Stimulated activated CD4-positive, alpha-beta T cell treated with anti-CD3 and anti-CD28 coated beads, Interleukin-1b, Interleukin-23, amount 100 ng/mL, for 48 hours (primary cell): ENCODE measurements at places on chromosomes 13 and 19.

DNA sequence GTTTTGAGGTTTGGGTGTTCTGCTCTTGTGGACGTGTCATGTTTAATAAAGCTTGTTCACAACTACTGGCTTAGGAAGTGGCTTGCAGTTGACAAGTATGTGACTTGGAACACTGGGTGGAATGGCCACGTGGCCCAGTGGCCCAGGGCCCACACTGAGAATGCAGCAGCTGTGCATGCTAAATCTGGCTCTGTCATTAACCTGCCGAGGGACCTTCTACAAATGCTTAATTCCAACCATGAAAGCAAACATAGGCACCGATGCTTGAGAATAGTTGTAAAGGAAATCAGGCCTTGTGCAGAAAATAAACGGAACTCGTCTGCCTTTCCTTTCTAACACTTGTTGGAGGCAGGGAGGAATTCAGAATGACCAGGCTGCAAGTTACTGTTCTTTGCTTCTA, 11.6 kb upstream of the CLDN10 start:
- no peak for DNase-seq

GRCh38 chr19:29320086-29320485, 107.1 kb upstream of the UQCRFS1 start:
- DNase-seq, result no peak

- no peak for DNase-seq
Measured at GRCh38 chr19:19606021-19606420, 12.5 kb downstream of the PBX4 start.

GRCh38 chr13:86282442-86282841, 483.2 kb upstream of the SLITRK6 start:
- no peak for DNase-seq

DNA sequence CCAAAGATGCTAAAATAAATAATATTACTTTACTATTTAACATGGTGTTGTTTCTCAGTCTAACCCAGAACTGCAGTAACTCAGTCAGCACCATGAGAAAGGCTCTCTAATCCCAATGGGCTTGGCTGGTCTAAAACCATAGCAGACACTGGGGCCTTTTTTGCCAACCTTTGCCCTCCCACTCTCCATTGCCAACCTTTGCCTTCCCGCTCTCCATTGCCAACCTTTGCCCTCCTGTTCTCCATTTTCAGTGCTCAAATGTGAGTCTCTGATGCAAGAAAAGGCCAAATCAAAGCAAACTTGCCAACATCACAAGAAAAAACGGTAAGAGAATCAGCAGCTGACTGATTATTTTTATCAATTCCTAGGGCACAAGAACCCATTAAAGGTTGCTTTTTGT, 1681.2 kb downstream of the SLITRK5 start:
- DNase-seq, result no peak

DNA sequence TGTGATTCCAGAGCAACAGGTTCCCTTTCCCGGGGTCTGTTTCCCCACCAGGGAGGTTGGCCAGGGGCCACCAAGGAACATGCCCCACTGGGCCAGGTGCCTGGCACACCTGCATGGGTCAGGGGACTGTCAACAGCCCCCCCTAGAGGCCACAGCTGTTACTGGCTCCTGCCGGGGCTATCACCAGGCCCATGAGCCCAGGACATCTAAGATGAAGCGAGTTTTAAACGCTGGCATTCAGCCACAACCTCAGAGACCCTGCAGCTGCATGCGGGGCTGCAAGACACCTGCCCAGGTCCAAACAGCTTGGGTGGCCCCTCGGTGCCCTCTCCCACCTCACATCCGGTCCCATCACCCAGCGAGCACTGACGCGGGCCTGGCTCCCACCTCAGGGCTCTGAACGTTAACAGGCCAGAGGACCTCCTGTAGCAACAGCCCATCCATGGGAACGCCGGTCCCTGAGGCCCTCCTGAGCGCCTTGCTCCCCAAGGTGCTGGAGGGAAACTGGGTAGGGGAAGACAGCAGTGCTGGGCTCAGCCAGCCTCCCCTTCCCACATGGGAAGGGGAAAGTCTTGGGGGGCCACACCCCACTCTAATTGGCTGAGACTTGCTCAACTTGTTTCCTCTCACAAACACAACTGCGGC, 12.0 kb downstream of the KHSRP start:
- DNase-seq, result peak; percentile 51

DNA sequence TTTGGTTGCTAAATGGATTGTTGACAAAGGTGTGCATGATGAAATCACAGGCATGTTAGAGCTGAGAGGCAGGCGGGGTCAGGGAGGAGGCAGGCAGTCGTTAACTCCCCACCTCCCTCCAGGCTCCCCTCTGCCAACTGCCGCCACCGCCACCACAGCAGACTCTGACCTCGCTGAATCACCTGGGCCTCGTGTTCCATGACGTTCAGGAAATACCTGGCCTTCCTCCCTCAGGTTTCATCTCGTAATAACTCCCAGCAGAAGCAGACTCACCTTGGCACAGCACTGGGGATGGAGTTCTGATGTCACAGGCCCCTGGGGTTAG, 198.5 kb downstream of the KATNAL1 start:
- DNase-seq, result no peak

DNA sequence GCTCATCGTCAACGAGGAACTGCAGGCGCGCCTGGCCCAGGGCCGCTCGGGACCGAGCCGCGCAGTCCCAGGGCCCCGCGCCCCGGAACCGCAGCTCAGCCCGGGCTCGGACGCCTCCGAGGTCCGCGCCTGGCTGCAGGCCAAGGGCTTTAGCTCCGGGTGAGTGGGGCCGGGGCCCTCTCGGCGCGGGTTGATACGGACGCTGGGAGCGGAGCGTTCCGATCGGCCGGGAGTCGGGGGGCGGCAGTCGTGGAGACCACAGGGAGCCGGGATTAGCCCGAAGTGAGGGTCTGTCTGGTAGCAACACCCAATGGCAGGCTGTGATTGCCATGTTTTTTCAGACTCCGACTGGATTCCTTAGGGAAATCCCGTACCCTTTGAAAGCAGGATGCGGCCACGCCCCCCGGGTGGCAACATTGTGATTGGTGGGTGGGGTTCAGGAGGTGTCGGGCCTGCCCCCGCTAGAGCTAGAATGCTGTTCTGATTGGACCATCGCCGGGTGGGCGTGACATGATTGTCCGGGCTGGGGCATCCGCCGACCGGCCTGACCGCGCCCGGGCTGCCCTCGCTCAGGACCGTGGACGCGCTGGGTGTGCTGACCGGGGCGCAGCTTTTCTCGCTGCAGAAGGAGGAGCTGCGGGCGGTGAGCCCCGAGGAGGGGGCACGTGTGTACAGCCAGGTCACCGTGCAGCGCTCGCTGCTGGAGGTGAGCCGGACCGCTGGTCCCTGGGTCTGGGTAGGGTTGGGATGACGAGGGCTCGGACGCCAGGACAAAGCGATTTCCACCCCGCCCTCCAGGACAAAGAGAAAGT, 11.3 kb downstream of the EPS8L1 start:
- DNase-seq, result peak; percentile 53

DNA sequence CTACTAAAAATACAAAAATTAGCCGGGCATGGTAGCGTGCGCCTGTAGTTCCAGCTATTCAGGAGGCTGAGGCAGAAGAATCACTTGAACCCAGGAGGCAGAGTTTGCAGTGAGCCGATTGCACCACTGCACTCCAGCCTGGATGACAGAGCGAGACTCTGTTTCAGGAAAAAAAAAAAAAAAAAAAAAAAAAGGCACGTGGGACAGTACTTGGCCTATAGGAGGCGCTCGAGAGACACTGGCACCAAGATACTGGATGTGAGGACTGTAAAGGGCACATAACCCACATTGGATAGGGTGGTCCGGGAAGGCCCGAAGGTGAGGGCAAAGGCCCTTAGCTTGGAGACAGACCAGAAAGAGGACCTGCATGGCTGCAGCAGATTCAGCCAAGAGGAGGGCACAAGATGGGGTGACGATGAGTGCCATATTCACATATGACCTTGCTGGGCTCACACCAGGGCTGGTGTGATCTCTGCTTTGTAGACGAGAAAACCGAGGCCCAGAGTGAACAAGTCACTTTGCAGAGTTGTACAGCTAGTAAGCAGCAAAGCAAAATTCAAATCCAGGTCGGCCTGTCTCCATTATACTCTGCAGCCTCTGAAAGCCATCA, 89.4 kb downstream of the DPF1 start:
- DNase-seq, result peak; percentile 26

GRCh38 chr13:32528358-32528757, 10.2 kb downstream of the N4BP2L2 start:
- DNase-seq, result no peak

DNA sequence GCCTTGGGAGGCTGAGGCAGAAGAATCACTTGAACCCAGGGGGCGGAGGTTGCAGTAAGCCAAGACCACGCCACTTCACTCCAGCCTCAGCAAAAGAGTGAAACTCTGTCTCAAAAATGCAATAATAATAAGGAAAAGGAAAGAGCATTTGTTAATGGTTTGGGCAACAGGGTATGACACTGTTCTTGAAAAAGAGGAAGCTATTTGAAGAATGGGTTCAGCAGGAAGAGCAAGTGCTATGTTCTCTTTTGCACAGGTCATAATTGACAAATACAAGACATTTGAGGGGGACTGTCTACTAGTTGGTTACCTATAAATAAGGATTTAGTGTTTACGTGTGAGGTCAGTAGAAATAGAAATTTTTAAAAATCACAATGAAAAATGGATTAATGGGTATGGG, 218.3 kb downstream of the DCT start:
- no peak for DNase-seq

DNA sequence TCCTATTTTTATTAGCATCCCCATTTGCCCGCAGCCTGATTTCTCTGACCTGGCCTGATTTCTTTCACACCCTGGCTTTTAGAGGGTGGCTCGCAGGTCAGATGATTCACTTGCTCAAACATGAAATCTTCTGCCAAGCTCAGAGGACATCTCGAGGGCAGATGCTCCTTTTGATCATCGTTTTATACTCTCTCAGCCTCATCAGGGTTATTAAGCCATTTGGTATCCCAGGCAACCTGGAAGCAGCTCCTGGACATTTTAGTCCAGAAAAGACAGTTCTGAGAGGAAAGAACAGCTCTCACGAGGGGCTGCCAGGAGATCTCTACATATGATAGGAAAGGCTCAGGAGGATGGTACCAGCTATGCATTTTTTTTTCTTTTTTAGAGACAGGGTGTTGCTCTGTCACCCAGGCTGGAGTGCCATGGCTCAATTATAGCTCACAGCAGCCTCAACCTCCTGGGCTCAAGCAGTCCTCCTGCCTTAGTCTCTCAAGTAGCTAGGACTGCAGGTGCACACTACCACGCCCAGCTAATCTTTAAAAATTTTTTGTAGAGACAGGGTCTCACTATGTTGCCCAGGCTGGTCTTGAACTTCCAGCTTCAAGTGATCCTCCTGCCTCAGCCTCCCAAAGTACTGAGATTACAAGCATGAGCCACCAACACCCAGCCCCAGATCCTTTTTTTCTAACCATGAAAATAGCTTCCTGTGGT, 165.4 kb downstream of the KATNAL1 start:
- no peak for DNase-seq

GRCh38 chr19:5126498-5127223, 157.7 kb downstream of the KDM4B start:
- no peak for DNase-seq

- no peak for DNase-seq
Measured at GRCh38 chr13:41675306-41675705, 218.0 kb downstream of the RGCC start.

DNA sequence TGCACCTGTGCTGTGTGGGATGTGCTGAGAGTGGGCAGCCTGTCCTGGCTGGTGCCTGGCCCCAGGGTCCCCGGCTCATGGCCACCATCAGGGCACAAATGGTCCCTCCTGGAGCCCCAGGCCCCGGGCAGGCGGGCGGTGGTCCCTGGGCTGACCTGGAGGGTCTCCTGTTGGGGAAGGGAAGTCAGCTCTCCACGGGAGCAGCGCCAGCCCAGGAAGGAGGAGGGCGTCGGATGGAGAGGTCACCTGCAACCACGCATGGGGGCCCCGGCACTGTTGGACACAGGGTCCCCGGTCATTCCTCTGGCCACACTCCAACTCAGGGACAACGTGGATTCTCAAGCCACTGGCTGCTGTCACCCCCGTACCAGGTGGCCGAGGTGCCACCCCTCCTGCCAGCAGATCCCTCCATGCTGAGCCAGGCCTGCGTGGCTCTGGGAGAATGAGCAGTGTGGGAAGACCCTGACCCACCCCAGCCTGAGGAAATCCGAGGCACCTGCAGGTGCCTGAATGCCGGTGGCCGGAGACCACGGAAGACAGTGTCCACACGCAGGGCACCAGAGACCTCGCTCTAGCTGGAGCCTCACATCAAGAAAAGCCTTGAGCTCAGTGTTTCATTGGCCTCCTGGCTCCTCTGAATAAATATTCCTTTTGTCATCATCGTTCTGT, 13.5 kb downstream of the LMNB2 start:
- no peak for DNase-seq

- DNase-seq, result no peak
Measured at GRCh38 chr19:31171936-31172335, 177.3 kb downstream of the TSHZ3 start.

DNA sequence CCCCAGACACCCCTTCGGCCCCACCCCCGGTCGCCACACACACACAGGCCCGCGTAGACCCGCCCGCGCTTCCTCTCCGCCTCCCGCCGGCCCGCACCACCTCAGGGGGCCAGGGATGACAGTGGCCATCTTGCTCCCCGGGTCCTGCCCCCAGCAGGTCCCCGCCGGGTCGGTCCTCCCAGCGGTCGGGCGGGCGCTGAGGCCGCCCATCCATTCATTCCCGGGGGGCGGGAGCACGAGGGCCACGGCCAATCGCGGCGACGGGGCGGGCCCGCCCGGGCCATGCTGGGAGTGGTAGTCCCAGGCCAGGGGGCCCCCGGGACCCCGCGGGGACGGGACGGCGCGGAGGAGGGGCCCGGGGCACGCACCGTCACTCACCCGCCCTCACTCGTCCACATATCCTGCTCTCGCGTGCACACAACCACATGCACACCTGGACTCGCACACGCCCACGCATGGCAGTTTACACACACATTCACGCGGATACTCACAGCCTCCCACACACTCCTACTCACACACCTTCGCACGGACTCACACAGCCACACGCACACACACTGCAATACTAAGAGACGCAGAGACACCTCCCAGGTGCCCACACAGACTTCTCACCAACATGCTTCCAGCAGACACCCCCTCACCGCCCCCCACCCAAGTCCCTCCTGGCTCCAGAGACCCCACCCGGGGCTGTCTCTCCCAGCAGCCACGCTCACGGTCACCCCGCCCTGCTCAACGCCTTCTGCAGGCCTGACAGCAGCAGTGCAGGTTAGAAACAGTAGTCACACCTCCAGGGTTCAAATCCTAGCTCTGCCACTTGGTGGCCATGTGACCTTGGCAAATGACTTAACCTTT, at the start of gene DPF1:
DPF1 (minus strand) TSS at position 209 of the 849 bp plus-strand sequence; CDS start at position 129, 80 bp downstream.
- peak; percentile 68 for DNase-seq

DNA sequence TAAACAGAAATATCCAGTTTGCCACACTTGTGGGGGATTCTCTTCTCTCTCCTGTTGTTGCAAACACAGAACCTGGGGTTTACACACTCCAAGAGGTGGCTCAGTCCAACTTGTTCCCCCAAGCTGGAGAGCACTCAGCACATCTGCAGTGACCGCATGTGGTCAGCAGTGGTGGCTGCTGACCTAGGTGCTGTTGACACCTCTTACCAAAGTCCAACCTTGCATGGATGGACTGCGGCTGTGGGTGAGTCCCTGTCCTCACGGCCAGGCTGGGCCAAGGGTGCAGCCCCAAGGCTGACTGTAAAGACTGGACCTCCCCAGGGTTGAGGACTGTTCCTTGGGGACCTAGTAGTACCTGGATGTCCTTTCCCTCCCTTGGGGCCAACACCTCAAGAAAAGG, 6.1 kb downstream of the LRFN3 start:
- DNase-seq, result no peak
